ENCODE measurements at places on chromosomes 4 and X.

GRCh38 chr4:137180349-137180748 is 351.9 kb downstream of the PCDH18 start:
- DNase-seq, result no peak

DNA sequence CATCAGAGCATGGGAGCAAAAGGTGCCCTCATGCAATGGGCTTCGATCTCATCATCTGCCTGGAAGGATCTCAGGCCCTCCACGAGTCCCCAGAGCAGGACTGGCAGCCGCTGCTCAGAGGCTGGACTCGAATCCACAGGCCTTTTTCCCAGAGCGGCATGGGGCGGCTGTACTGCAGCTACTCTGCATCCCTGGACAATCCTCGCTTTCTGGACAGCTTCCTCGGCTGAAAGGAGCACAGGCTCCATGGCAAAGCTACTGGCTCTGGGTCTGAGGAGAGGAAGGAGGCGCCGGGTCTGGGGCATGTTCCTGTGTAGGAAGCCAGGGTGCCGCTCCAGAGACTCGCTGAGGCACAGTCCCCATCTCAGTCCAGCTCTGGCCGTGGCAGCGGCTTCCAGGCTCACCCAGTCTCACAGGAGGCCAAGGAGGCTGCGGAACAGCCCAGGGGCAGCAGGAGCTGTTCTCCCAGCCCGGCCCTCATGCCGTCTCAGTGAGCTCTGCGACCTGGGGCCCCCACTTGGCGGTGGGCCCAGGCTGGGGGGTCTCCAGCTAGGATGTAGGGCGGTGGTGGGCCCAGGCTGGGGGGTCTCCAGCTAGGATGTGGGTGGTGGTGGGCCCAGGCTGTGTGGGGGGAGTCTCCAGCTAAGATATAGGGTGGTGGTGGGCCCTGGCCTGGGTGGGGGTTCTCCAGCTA is 2.7 kb upstream of the SPON2 start:
- no peak for DNase-seq

- no peak for DNase-seq
These were observed 67.2 kb upstream of the RASGEF1B start for GRCh38 chr4:81538716-81539427.

DNA sequence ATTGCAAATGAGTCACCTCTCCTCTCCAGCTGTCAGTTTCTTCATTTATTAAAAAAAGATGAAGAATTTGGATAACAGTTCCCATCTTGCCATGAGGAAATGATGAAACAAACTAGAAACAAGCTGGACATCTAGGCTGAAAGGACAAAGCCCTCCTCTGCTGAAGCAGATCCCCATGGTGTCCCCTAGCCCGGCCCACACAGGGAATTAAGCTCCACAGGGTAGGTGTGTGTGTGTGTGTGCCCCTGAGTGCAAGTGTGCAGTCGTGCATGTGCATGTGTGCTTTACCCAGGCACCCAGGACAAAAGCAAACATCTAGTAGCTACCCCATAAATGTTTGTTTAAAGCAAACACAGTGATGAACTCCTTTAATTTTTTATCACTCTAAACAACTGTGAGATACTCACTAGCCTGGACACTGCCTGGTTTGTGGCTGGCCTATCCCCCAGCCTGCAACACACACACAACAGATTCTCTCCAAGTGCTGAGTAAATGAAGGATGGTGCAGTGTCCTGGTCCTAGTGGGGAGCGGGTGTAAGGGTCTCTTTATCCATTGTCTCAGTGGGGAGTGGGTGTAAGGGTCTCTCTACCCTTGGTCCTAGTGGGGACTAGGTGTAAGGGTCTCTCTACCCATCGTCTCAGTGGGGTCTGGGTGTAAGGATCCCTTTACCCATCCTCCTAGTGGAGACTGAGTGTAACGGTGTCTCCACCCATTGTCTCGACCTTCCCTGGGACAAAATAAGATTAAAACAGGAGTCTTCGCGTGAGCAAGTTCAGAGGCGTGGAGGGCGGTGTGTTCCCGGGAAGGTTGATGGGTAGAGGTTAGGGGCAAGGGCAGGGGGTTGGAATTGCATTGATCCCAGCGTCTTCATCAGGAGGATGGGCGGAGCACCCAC is 688 bp upstream of the EVC start:
- no peak for DNase-seq

- DNase-seq, result no peak
These were observed 543.6 kb upstream of the FAM241A start for GRCh38 chr4:111601671-111602070.

DNA sequence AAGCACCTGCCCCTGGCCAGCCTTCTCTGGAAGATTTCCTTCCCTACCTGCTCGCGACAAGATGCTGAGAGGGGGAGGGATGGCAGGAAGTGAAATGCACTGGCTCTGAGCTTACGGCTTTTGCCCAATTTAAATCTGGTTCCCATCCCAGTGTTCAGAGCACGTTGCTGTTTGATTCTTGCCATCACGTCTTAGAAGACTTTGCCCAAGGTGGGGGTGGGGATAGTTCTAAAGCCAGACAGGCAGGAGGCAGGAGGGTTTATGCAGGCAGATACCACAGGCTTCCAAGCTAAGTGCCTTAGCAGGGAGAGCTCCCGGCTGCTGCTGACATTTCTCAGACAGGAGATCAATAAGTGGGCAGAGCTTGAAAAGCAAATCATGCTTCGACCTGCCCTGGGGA is 393.9 kb downstream of the MID1IP1 start:
- no peak for DNase-seq

GRCh38 chr4:142559986-142560385 is 286.1 kb downstream of the INPP4B start:
- no peak for DNase-seq

DNA sequence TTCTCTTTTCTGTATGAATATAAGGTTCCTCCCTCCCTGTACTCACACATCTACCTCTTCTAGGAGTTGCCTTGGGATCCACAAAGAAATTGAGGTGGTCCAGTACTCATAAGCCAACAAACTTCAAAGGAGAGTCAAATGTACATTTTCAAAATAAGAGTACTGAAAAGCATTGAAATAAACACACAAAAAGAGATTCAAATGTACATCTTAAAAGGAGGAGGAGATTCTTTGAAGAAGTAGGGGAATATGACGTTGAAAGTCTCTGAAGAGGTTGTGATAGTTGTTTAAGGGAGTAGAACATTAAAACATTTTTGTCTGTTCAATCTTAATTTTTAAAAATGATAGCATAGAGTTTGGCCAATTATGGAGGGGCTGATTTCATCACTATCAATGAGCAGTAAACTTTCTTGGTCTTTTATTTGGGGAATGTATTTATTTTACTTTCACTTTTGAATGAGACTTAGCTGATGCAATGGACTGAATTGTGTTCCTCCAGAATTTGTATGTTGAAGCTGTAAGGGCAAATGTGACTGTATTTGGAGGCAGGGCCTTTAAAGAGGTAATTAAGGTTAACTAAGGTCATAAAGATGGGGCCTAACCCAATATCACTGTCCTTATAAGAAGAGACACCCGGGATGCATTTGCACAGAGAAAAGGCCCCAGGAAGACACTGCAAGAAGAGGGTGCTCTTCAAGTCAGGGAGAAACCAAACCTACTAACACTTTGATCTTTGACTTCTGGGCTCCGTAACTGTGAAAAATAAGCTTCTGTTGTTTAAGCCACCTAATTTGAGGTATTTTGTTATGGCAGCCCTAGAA is 226.3 kb upstream of the PGRMC2 start:
- no peak for DNase-seq

GRCh38 chr4:14726877-14727361 is 275.4 kb upstream of the CPEB2 start:
- no peak for DNase-seq

- DNase-seq, result no peak
These were observed 355 bp downstream of the GRID2 start for GRCh38 chr4:92304121-92304520.

- peak; percentile 3 for DNase-seq
These were observed 25.9 kb downstream of the ZNF721 start for GRCh38 chr4:472881-473569.

GRCh38 chrX:56766554-56767347 is 37.7 kb downstream of the NBDY start:
- no peak for DNase-seq

GRCh38 chrX:118536687-118537461 is 41.3 kb downstream of the DOCK11 start:
- no peak for DNase-seq

- DNase-seq, result no peak
These were observed 427.9 kb upstream of the SLIT2 start for GRCh38 chr4:19823781-19824180.

- no peak for DNase-seq
These were observed 118.6 kb downstream of the CRLF2 start for GRCh38 chrX:1093586-1094421.

- no peak for DNase-seq
These were observed 486 bp downstream of the CLCN3 start for GRCh38 chr4:169620880-169621248.

- DNase-seq, result no peak
These were observed 117.1 kb downstream of the TMEM164 start for GRCh38 chrX:110120025-110120424.

DNA sequence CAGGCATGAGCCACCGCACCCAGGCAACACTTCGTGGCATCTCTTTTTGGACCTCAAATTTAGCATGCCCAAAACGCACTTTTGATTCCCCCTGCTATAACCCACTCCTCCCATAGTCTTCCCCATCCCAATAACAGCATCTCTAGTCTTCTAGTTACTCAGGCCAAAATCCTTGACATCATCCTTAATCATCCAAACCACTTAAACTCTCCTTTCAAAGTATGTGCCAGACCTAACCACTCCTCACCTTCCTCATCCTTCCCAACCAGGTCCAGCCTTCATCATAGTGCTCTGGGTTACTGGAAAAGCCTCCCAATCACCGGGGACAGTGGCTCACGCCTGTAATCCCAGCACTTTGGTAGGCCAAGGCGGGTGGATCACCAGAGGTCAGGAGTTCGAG is 41.9 kb downstream of the AFAP1 start:
- no peak for DNase-seq

DNA sequence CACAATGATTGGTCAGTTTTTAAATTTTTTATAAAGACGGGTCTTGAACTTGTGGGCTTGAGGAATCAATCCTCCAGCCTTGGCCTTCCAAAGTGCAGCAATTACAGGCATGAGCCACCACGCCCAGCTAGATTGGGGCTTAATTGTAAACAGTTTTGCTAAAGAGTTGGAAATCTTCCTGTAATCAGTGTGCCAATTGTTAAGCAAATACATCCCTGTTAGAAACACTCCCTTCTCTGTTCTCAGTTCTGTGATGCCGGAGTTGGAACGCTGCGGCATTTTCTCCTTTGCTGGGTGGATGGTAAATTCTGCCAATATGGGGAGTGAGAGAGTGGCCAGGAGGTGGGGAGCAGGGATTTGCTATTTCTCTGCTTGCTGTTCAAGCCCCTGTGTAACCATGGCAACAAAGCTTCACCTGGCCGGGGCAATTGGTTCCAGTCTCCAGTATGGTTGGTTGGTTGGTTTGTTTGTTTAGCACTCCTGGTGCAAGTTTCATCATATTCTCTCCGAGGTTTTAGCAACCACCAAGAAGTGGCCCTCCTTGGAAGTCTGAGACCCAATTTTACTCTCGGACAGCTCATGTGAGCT is 3.0 kb upstream of the SPATA4 start:
- no peak for DNase-seq

DNA sequence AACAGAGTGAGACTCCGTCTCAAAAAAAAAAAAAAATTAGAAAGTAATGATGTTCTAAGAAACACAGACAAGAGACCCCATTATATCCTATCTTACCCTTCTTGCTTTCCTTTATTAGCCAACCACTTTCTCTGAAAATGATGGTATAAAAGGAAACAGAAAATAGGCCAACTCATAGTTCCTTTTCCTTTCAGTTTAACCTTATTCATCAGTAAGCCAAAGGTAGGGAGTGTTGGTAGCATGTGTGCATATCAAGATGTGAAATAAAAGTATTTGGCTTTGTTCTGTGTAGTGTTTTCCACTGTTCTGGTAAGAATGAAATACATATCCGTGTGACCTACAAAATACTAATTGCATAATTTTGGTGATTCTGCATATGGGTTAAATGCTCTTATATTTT is 266.6 kb downstream of the ZNF674 start:
- DNase-seq, result no peak

DNA sequence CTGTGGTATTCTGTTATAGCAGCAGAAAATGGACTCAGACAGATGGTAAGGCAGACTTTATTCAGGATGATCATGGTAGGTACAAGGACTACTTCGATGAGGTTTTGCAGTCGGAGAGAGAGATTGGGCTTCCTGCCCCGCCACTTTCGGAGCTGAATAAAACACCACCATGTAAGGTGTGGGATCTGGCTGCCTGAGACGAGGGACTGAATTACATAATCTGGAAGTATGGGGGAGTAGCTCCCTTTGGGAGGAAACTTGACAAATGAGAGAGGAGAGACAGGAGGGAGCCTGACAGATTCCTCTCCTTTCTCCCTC is 255.5 kb upstream of the GATB start:
- DNase-seq, result no peak

GRCh38 chr4:104907074-104907649 is 239.5 kb upstream of the TET2 start:
- no peak for DNase-seq

- DNase-seq, result no peak
These were observed 237.4 kb upstream of the UGT8 start for GRCh38 chr4:114361249-114361648.

GRCh38 chr4:7871356-7871755 is 68.3 kb downstream of the AFAP1 start:
- DNase-seq, result no peak

DNA sequence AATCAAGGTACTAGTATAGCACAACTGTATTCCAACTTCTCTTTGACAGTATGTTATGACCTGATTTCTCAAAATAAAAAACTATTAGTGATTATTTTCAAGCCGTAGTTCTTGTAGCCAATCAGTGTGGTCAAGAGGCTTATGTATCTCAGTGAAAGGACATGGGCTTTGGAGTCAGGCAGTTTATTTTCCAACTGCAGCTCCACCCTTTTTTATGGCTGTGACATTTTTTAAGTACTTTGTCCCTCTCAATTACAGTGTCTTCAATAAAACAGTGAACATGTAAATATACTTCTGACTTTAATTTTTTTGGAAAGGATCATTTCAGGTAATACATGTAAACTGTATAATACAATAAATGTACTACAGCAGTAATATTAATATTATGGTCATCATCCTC is 30.0 kb downstream of the HTN1 start:
- no peak for DNase-seq

DNA sequence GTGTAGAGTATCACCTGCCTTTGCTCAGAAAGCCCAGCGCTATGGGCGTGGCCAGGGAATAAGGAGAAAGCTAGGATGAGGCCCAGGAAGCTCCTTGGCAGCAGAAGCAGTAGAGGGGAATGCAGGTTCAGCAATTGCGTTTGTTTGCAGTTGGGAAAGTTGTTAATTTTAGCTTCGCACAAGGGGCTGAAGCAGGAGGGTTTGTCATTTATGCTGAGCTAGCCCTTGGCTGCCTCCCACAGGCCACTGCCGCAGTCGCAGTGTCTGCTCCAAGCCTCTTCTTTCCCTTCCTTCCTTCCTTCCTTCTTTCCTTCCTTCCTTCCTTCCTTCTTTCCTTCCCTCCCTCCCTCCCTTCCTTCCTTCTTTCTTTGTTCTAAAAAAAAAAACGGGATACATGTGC is 21.5 kb downstream of the FRMPD3 start:
- DNase-seq, result no peak

GRCh38 chrX:101051549-101052302 is at the start of gene TRMT2B:
Gene TRMT2B, minus strand, starts transcription at chrX:101052111. Its CDS starts 9,822 bp downstream, at chrX:101042289.
- peak; percentile 11 for DNase-seq

- no peak for DNase-seq
These were observed 28.9 kb downstream of the NSD2 start for GRCh38 chr4:1900087-1900433.

- no peak for DNase-seq
These were observed 35.1 kb downstream of the CFAP299 start for GRCh38 chr4:80370635-80371034.

GRCh38 chr4:155241664-155242063 is 33.2 kb downstream of the NPY2R start:
- no peak for DNase-seq

- DNase-seq, result peak; percentile 12
These were observed 4.5 kb upstream of the PDGFC start for GRCh38 chr4:156976147-156976546.
